Tracheal epithelial cell (primary cell): ENCODE measurements at places on chromosomes 7 and 10. TPM values are rescaled to one million over a fixed set of nuclear protein-coding genes. Genes with fewer than 3 reads are reported as not detected.

The INSIG1 gene
- total RNA-seq: 109 and 214 TPM in 2 replicates

The WDR11 gene
- 51.4 and 63.1 TPM in 2 replicates for total RNA-seq

The TRPV5 gene
- not detected in 2 replicates for total RNA-seq

The LGI1 gene
- total RNA-seq: not detected in 2 replicates

The SPDYE1 gene
- total RNA-seq: not detected in 2 replicates

The LRGUK gene
- total RNA-seq: under 0.01 TPM in 1 of 2 replicates, not detected in the other
